ENCODE measurements at places on chromosomes 5 and 9. TPM values are rescaled to one million over a fixed set of nuclear protein-coding genes. Genes with fewer than 3 reads are reported as not detected.

The GADD45G gene
- 3.3 TPM for polyA plus RNA-seq

GRCh38 chr5:136203303-136203922, 10.5 kb upstream of the SMIM32 start:
- no peaks in the 10 kb centered on the region for H3K36me3 ChIP-seq
- no peaks in the 10 kb centered on the region for H3K27me3 ChIP-seq
- no peaks in the 10 kb centered on the region for H3K4me1 ChIP-seq
- no peak overlapping the region for H3K27ac ChIP-seq
- DNase-seq = no peak

DNA sequence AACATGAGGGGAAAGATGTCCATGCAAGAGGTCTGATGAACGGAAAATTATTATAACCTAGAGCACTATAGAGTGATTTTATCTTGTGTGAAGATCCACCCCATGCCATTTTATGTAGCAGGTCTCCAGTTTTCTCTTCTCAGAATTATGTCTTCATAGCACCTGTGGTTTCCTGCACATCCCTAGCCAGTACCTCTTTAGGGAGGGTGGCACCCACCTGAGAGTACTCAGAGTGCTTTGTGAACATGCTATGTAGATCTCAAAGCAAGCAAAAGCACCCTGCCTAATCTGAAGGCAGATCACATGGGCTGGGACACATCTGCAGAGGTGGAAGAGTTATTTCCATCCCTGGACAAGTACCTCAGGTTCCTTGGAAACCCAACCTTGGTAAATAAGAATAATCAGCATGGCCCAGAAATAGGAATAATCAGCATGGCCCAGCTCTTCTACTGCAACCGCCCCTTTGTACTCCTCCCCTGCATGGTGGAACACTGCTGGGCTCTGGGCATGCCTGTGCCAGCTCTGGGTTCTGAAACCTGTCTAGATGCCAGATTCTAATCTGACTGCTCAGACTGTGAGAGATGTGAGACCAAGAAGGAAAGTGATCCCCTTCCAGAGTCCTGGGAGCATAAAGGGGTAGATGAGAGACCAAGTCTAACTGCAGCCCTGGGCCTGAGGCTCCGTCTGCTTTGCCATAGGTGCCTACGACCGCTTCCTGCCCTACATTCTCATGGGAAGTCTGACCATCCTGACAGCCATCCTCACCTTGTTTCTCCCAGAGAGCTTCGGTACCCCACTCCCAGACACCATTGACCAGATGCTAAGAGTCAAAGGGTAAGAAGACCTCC, 23.7 kb downstream of the SLC22A5 start:
- no peak overlapping the region for H3K4me3 ChIP-seq
- no peaks in the 10 kb centered on the region for H3K36me3 ChIP-seq
- peaks cover 8% of the 10 kb centered on the region for H3K4me1 ChIP-seq
- DNase-seq = no peak
- no peaks in the 10 kb centered on the region for H3K27me3 ChIP-seq

GRCh38 chr5:142182840-142183239, 74.3 kb downstream of the NDFIP1 start:
- no peaks in the 10 kb centered on the region for H3K36me3 ChIP-seq
- H3K27ac ChIP-seq = no peak overlapping the region
- no peaks in the 10 kb centered on the region for H3K4me1 ChIP-seq
- DNase-seq = no peak
- H3K27me3 ChIP-seq = no peaks in the 10 kb centered on the region

GRCh38 chr5:173238312-173239232, 3.6 kb upstream of the NKX2-5 start:
- no peaks in the 10 kb centered on the region for H3K36me3 ChIP-seq
- H3K27ac ChIP-seq = no peak overlapping the region
- H3K4me3 ChIP-seq = no peak overlapping the region
- no peak for DNase-seq
- peaks cover 98% of the 10 kb centered on the region for H3K27me3 ChIP-seq

DNA sequence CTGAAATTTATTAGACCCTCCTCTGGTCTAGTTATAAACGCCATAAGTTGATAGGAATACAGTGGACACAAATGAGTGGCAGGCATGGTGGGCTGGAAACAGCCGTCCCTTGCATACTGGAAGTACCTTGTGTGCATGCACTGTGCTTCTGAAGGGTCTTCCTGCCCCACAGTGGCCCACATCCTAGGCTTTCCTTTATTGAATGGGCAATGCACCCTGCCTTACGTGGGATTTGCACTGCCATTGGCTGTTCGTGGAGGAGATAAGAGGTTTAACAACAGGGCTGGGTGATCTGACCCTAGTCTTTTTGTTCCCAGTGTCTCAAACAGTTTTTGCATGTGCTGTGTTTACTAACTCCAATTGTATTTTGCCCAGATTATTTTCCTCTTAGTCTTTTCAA, 480.8 kb downstream of the GADD45G start:
- no peak overlapping the region for H3K27ac ChIP-seq
- no peaks in the 10 kb centered on the region for H3K36me3 ChIP-seq
- no peaks in the 10 kb centered on the region for H3K4me1 ChIP-seq
- no peak overlapping the region for H3K4me3 ChIP-seq

DNA sequence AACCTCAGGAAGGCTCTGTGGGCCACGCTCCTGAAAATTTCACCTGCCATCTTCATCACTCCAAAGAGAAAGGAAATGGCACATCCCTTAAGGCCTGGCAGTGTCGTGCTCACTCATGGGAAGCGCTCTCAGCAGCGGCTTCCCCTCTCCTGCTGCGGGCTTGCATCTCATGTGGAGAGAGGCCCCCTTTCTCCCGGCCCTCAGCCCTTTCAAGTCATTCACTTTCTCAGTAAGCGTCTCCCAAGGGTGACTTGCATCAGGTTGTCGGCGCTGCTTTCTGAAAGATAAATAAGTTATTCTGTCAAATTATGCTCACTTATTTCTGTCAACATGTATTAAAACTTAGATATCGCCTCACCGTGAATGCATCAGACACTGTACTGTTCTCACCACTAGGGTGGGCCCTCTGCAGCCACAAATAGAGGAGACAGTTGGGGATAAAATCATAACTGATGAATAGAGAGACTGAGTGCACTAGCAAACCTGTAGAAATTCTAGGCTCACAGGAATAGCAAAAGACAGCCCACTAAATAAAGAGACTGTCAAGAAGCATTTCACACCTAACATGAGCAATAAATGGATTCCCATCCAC, 174.6 kb downstream of the RFK start:
- H3K27ac ChIP-seq = no peak overlapping the region
- H3K4me1 ChIP-seq = peaks cover 32% of the 10 kb centered on the region
- H3K4me3 ChIP-seq = no peak overlapping the region
- H3K27me3 ChIP-seq = no peaks in the 10 kb centered on the region

DNA sequence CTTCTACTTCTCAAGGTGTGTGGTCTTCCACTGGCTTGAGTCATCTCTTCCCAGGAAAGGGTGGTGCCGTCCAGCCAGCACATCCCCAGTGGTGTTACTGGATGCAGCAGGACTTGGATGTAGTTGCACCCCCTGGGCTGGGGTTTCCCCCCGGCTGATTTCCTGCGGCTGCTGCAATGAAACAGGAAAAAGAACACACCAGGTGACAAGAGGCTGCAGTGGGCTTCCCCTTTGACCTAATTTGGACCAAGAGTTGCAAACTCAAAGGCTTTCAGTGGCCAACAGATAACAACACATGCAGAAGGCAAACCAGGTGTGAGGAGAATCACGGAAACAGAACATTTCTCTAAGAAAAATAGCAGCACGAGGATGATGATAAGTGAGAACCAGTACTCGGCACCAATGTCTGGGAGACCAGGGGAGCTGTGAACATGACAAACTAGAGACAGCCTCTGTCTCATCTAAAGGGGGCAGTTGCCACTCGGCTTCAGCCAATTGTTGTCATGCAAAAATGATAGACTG, 83.7 kb downstream of the PDE6A start:
- H3K4me1 ChIP-seq = peaks cover 10% of the 10 kb centered on the region
- DNase-seq = no peak
- no peak overlapping the region for H3K27ac ChIP-seq

DNA sequence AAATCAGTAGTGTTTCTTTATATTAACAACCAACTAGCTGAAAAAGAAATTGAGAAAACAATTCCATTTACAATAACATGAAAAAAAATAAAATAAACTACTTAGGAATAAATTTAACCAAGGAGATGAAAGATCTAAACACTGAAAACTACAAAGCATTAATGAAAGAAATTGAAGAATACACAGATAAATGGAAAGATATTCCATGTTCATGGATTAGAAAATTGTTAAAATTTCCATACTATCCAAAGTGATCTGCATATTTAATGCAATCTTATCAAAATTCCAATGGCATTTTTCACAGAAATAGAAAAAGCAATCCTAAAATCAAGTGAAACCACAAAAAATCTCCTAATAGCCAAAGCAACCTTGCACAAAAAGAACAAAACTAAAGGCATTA, 320.2 kb upstream of the GRAMD2B start:
- no peaks in the 10 kb centered on the region for H3K36me3 ChIP-seq
- H3K27ac ChIP-seq = no peak overlapping the region
- no peaks in the 10 kb centered on the region for H3K27me3 ChIP-seq

DNA sequence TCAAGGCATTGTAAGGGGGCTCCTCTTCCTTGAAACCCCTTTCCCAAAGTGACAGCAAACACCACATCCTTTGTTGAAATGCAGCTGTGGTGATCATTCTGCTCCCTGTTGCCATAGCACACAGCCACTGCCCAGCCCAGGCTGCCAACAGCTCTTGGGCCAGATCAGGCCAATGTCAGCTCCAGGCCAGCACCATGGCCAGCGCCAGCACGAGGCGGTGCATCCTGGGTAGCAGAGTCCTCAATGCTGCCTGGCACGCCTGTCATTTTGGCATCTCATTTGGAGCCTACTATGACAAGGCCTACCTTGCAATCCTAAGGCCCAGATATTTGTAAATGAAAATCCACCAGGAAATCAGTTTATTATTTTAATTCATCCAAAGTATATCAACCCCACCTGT, 390.6 kb downstream of the DNAH5 start:
- no peaks in the 10 kb centered on the region for H3K4me1 ChIP-seq
- H3K4me3 ChIP-seq = no peak overlapping the region
- H3K27me3 ChIP-seq = no peaks in the 10 kb centered on the region
- no peak overlapping the region for H3K27ac ChIP-seq

GRCh38 chr5:43019614-43020398, 20.3 kb downstream of the ANXA2R start:
- H3K27ac ChIP-seq = peak overlapping the region; percentile 89
- H3K4me1 ChIP-seq = peaks cover 4% of the 10 kb centered on the region
- no peaks in the 10 kb centered on the region for H3K36me3 ChIP-seq
- H3K27me3 ChIP-seq = no peaks in the 10 kb centered on the region
- peak; percentile 77 for DNase-seq

The PCDHB3 gene
- polyA plus RNA-seq = 0.20 TPM

- no peaks in the 10 kb centered on the region for H3K27me3 ChIP-seq
- H3K27ac ChIP-seq = no peak overlapping the region
- no peaks in the 10 kb centered on the region for H3K4me1 ChIP-seq
- DNase-seq = no peak
- no peak overlapping the region for H3K4me3 ChIP-seq
Observed at GRCh38 chr5:129899454-129899853, 4.8 kb upstream of the CHSY3 start.

- H3K27me3 ChIP-seq = no peaks in the 10 kb centered on the region
- H3K27ac ChIP-seq = no peak overlapping the region
- H3K36me3 ChIP-seq = no peaks in the 10 kb centered on the region
- peaks cover 21% of the 10 kb centered on the region for H3K4me1 ChIP-seq
- DNase-seq = no peak
- no peak overlapping the region for H3K4me3 ChIP-seq
Observed at GRCh38 chr5:76400466-76400865, 2.6 kb upstream of the IQGAP2 start.

DNA sequence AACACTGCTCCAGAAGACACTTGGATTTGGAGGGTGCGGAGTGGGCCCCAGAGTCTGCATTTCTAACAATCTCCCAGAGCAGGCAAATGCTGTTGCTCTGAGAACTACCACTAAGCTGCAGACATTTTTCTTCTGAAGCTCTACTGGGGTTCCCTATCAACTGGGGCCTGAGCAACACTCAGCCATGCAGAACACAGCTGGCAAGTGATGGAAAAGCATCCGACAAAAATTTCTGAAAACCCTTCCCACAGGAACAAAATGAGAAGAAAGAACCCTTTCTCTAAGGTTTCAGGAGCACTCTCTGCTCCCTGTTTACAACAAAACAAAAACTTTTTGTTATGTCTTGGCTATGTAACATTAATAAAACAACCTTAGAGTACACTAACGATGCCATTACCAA, 516.9 kb downstream of the CTNND2 start:
- H3K4me1 ChIP-seq = no peaks in the 10 kb centered on the region
- H3K4me3 ChIP-seq = no peak overlapping the region
- DNase-seq = no peak
- H3K36me3 ChIP-seq = no peaks in the 10 kb centered on the region

DNA sequence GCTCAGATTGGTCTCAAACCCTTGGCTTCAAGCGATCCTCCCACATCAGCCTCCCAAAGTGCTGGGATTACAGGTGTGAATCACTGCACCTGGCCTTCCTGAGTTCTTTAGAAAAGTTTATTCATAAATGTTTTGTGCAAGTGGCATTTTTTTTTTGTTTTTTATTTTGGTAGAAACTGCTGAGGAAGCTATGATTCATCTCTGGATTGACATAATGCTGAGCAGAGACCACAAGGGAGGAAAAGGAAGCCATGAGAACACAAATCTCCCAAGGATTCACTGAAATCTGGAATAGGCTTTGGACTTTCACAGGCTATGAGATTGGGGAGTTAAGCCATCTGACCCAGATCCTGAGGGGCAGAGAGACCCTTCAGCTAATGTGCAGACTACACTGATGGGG, 3.4 kb upstream of the SLC46A2 start:
- no peaks in the 10 kb centered on the region for H3K4me1 ChIP-seq
- H3K27me3 ChIP-seq = peaks cover 18% of the 10 kb centered on the region
- H3K36me3 ChIP-seq = no peaks in the 10 kb centered on the region

DNA sequence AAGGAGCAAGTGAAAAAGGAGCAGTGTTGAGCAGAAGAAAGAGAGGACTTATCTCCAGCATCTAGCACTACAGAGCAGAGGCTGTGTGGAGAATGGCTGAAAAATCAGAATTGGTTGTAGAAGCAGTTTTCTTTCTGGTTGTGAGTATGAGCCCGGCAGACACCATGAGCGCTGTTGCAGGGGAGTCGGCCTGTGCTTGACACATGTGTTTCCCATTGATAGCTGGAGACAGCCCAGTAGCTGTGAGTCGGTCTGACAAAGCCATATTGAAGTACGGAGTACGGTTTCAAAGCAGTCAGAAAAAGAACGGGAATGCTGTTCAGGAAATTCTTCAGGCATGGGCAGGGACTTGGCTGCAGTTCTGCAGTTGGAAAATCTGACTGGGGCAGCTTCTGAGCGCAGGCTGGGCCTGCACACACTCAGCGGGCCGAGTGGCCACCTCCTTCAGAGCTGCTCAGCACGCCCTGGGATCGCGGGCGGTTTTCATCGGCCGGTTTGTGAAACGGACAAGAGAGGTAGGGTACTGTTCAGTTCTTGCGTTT, at the start of gene SGCD:
TSS of gene SGCD (plus strand) at position 447 of the 542 bp plus-strand sequence.
- H3K4me3 ChIP-seq = peak within 1 kb of the TSS; percentile 46
- H3K27me3 ChIP-seq = no peaks in the 10 kb centered on the region
- H3K36me3 ChIP-seq = no peaks in the 10 kb centered on the region
- peak; percentile 60 for DNase-seq
- H3K4me1 ChIP-seq = peaks cover 5% of the 10 kb centered on the region
- H3K27ac ChIP-seq = no peak within 1 kb of the TSS

GRCh38 chr9:81490605-81491331, 198.6 kb downstream of the TLE1 start:
- H3K4me3 ChIP-seq = no peak overlapping the region
- H3K27ac ChIP-seq = no peak overlapping the region
- H3K4me1 ChIP-seq = no peaks in the 10 kb centered on the region
- no peaks in the 10 kb centered on the region for H3K36me3 ChIP-seq
- H3K27me3 ChIP-seq = no peaks in the 10 kb centered on the region

The HCN1 gene
- polyA plus RNA-seq = 0.48 TPM
